ENCODE measurements at places on chromosomes 4 and X.

GRCh38 chrX:123489011-123489410 is 243.8 kb downstream of the THOC2 start:
- DNase-seq: no peak

DNA sequence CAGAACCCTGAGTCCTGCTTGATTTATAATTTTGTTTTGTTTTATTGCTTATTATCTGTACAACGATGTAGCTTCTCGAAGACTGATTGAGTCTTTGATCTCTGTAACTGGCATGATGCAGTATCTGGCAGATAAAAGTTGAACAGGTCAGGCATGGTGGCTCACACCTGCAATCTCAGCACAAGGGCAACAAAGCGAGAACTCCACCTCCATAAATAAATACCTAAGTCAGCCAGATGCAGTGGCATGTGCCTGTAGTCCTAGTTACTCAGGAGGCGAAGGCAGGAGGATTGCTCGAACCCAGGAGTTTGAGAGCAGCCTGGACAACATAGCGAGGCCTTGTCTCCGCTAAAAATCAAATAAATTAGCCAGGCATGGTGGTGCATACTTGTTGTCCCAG is 15.7 kb upstream of the WDR19 start:
- DNase-seq: no peak

DNA sequence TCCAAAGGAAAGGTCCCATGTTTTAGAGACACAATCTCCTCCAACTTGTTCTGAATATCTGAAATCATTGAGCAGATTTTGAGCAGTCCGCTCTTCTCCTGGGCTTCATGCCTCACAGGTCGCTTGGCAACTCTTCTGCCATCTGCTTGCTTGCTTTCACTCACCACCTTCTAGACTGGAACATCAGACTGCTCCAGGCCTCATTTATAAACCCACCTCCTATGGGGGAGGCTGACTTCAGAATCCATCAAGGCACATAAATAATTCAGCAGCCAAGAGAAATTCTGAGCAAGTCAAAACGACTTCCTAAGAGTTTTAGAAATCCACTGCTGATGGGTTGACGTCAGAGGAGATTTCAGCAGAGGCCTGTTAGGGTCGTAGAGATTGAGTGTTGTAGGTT is 64.1 kb downstream of the FAM184B start:
- no peak for DNase-seq

GRCh38 chr4:3192188-3192587 is 56.8 kb upstream of the MSANTD1 start:
- DNase-seq: no peak

GRCh38 chr4:151484396-151485102 is 75.6 kb downstream of the FHIP1A start:
- DNase-seq: peak; percentile 89

GRCh38 chr4:153880983-153881382 is 92.1 kb upstream of the SFRP2 start:
- DNase-seq: peak; percentile 11

DNA sequence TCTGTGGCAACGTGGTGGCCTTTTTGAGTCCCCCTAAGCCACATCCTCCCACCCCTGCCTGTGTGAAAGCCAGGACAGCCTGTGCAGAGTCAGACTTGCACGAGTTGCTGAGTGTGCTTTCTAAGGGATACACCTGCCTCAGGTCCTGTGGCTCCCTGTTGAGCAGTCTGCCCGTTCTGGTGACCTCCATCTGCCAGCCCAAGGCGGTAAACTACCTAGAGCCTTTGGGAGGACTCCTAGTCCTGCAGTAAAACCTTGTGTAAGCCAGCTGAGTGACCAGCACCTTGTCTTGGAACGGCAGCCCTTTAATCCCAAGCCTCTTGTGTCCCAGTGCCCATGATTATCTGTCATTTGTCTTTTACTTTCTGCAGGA is 69.3 kb downstream of the NBDY start:
- DNase-seq: no peak

DNA sequence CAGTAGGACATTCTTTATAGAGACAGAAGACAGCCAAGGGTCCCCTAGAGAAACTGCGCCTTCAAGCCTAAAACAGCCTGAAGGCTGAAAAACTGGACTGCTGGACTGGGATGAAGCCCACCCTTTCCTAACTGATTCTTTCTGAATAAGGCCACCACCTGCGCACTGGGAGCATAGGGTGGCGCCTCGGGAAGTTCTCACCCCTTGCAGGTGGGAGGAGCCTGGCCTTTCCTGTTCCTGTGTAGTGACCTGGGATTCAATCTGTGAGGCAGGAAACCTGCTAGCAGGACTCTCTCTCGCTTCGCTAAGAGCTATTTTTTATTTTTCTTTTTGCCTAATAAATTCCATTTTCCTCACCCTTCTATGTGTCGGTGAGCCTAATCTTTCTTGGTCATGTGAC is 61.8 kb upstream of the KLHL13 start:
- peak; percentile 5 for DNase-seq

- DNase-seq: peak; percentile 96
Measured at GRCh38 chr4:182925298-182925757, 8.1 kb upstream of the DCTD start.

- no peak for DNase-seq
Measured at GRCh38 chrX:140157143-140157542, 191.8 kb upstream of the CXorf66 start.

DNA sequence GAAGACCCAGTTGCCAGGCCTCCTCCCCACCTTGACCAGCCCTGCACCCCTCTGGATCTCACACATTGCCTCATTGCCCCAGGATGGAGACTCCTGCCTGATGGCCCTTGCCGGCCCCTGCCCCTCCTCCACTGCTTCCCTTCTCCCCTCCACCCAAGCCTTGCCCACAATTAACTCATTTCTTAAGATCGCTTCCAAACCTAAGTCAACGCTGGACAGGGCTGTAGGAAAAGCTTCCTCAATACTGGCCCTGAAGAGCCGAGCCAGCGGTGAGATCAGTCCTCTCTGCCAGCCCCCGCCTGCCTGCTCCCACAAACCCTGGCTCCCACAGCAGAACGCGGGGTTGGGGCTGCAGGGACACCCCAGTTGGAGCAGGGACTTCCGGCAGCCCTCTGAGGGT is 7.5 kb upstream of the HAUS7 start:
- no peak for DNase-seq

- peak; percentile 71 for DNase-seq
Measured at GRCh38 chr4:7539659-7540058, 104.9 kb upstream of the PSAPL1 start.

DNA sequence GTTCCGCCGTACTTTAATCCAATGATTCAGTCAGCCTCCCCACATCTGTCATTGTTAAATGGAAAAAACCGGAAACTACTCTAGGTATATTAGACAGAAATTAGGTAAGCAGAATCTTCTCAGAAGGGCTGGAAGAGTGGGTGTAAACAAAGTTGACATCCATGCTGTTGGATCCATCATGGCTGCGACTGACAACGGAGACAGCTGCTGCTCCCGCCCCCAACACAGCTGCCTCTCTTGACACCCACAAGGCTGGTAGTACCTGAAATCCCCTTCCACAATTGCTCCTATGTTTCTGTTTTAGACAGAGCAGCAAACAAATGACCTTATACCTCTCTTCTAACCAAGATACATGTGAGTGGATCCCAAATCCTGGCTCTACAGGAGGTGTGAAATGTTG is 66.6 kb downstream of the RXFP1 start:
- DNase-seq: no peak

- peak; percentile 84 for DNase-seq
Measured at GRCh38 chr4:1992468-1993168, 16.2 kb downstream of the NELFA start.

DNA sequence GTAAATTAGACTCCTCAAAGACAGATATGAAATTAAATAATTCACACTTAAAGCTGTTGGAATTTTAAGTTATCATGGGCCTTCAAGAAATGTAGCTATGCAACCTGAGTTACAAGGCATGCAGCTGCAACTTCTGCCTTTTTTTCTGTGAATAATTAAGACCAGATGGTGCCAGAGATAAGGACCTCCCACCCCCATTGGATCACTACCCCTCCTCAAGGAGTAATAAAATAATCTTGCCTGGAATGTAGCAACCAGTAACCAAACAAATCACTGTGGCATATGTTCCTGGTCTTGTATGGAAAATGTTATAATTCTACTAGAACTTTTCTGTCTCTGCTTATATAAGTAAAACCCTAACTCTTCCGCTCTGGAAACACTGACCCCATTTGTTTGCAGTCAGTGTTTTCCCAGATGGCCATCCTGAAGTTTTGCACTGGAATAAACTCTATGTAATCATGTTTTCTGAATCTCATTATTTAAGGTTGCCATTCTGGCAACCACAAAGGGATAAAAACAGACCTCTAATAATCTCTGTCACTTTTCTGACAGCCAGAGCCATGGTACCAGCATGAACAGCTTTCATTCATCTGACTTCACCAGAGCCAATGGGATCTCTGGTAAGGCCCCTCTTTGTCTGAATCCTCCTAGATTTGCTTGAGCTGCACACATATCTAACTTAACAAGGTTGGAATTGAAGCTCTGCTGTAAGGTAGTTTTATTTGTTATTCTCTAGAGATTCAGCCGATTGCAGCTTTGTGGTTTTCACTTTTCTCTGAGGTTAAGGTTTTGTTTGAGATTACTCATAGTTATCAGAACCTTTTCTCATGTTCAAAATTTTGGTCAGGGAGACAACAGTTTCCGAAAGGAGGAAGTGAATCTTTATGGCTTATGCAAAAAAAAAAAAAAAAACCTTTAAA is 274.6 kb downstream of the NAF1 start:
- DNase-seq: peak; percentile 70

- DNase-seq: peak; percentile 43
Measured at GRCh38 chr4:138724530-138724929, 291.1 kb upstream of the NOCT start.

DNA sequence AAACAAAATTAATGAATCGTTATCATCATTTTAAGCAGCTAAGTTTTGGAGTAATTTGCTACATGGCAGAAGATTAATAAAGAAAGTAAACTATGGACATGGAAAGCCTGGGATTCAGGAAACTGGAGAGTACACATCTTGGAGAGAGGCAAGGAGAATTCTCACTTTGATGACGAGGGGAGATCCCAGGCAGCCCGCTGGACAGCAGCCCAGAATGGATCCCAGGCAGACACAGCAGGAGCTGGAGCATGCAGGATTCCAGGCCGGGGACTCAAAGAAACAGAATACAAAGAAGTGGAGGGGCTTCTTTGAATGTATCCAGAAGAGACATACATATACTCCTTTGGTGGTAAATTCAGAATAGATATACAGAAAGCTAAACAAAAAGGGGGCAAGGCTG is 118.0 kb upstream of the ATP6AP2 start:
- no peak for DNase-seq

DNA sequence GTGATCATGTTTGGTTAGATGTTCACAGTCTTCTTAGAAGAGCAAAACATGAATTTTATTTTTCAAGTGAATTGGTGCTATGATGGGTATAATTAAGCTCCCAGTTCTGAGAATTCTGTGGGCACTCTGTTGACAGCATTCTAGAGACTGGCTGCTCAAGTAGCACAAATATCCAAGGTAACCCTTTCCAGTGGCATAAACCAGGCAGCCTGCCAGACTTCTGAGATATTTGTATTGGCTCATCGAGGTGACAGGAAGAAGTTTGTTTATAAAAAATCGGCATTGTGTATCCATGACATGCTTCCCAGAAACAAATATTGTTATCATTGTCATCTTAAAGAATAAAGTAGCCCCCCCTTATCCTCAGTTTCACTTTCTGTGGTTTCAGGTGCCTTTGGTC is 28.3 kb downstream of the LANCL3 start:
- no peak for DNase-seq

- DNase-seq: no peak
Measured at GRCh38 chrX:19072372-19072771, 49.9 kb downstream of the ADGRG2 start.

GRCh38 chrX:126695375-126695896 is 124.1 kb upstream of the PRR32 start:
- no peak for DNase-seq

- DNase-seq: no peak
Measured at GRCh38 chr4:145933134-145933533, 5.5 kb downstream of the ZNF827 start.

DNA sequence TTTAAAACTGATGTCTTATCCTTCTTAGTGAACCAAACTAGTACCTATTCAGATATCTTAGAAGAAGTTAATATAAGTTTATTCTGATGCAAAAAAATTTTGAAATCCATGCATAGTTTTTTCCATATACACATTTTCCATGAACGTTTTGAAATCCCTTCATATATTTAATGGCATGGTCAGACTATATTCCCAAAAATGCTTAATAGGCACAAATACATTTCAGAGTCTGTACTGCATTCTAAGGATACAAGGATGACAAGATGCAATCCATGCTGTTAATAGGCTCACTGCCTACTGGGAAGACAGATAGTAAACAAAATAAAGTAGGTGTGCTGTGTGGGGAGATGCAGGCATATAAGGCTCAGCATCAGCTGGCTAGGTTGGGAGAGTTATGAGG is 33.2 kb downstream of the PROM1 start:
- no peak for DNase-seq

- peak; percentile 58 for DNase-seq
Measured at GRCh38 chrX:68292471-68292870, 140.8 kb downstream of the OPHN1 start.
